ENCODE measurements at places on chromosomes 3 and 15.

DNA sequence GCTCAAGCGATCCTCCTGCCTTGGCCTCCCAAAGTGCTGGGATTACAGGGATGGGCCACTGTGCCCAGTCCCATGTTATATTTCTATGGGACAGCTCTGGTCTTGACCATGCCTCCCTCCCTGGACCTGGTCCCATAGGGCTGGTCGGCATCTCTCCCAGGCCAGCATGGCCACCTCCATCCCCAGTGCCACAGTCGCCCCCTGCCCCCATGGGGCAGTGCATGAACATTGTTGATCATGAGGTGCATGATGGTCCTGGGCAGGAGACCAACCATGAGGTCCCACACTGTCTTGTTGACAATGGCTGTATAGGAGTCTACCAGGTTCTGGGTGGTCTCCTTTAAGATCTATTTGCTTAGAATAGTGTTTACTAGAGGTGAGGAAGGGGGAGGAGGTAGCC, 6.5 kb downstream of the RPS17 start:
- no peak for DNase-seq

DNA sequence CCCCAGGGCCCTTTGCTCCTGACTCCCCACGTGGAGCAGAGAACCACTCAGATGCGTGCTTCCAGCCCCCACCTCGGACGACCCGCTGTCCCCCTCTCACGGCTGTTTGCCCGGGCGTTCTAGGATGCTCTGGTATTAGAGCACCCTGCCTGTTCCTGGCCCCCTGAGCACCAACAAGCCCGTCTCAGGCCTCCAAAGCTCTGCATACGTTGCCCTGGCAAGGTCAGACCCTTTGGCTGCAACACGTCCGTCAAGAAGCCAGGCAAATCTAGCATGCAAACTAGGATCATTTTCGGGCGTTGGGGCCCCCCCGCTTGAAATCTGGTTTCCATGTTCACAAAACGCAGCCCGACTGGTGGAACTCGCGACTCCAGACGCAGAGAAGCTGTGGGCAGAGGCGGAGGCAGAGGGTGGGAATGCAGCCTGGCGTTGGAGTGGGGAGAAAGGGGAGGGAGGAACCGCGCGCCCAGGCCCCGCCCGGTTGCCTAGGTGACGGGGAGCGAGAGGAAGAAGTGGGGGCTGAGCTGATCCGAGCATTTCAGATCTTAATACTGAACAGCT, 86.2 kb upstream of the PIAS1 start:
- DNase-seq = peak; percentile 30

- DNase-seq = no peak
Measured at GRCh38 chr3:7779331-7779730, 722.3 kb upstream of the LMCD1 start.

DNA sequence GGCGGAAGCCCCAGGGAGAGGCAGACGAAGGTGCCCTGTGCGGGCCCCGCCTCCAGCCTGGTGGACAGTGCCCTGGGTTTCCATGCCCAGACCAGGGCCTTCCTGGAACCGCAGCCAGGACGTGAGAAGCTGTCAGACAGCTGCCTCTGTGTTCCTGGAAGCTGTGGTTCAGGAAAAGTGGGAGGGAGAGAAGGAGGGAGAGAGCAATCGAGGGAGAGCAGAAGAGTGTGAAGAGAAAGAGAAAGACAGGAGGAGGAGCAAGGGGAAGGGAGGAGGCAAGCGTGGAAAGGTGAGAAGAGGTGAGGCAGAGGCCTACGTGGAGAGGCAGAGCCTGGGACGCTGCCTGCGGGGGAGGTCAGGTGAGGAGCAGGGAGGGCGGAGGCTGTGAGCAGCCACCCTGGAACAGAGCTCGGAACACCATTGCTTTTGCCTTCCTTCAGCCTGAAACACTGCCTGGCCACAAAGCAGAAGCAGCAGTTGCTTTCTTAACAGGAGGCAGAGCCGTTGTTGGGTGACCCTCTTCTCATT, 18.6 kb downstream of the ZDHHC19 start:
- no peak for DNase-seq

GRCh38 chr15:90031231-90031791, 30.2 kb downstream of the ZNF710 start:
- DNase-seq = no peak

DNA sequence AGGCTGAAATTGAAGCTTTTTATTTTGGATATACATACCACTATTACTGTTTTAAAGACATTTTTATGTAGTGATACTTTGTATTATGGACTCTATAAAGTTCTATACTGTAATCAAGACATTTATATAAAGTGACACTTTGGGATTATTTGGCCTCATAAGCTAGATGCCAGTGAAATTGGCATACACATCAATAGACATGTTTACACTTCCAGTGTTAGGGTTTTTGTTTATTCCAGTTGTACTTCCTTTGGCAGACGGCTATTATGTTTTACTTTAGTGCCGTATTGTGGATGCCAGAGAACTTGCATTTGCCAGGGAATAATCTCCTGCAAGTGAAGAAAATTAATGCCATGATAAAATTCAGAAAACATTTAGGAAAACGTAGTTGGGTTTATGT, 6.0 kb downstream of the LXN start:
- no peak for DNase-seq

DNA sequence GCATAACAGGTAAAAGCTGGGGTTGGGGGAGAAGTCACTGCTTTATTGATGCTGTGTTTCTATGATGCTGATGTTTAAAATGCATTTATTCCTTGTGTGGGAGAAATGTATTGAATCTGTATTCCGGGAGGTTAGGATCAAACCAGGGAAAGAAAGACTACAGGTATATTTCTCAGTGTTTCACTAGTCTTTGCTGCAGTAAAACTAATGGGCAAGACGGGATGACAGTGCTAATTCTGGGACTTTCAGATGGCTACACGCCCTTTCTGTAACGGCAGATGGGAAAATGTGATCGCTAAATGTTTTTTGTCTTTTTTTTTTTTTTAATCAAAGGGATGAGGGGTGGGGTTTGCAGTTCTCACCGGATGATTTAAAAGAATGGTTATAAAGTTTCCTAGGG, 393 bp downstream of the CNTN6 start:
- no peak for DNase-seq

DNA sequence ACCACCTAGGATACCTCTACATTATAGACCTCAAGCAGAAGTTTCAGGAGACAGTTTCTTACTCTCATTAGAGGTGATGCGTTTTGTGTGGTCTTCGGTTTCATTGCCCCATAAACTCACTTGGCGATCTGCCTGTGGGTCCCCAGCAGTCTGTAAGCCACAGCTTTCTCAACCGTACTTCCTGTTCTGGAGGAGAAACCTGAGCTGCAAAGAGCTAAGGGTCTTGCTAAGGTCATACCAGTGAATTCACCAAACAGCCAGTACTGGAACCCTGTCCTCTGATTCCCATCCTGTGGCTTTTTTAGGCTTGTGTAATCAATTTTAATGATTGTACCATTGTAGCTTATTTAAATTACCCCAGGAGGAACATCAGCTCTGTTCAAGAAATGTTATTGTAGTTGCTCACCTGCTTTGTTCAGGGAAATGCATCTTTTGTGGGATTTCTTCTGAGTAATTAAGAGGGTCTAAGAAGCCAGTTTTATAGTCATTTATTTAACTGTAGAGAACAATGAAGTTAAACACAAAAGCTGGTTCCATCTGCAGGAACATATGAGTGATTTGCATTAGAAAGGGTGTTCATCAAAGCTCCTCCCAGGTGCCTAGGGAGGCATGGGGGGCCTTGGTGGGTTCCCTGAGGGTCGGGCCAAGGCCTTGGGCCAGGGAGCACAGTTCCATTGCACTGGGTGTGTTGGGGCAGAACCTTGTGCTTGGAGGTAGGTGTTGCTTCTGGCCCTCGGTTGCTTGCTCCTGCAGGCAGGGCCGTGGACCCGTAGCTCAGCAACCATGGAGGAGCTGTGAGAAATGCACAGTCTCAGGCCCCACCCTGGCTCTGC, 69.6 kb downstream of the APBA2 start:
- DNase-seq = no peak
